AG08396 (cell line): ENCODE measurements at places on chromosomes 16 and 17.

DNA sequence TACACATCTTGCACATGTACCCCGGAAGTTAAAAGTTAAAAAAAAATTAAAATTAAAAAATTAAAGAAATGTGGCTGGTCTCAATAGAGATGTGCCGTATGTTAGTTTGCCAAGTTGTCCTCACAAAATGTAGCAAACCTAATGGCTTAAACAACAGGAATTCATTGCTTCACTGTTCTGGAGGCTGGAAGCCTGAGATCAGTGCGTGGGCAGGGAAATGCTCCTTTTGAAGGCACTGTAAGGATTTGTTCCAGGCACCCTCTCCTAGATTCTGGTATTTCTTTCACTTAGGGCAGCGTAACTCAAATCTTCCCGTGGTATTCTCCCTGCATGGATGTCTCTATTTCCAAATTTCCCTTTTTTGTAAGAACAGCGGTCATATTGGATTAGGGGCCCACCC is 32.7 kb upstream of the MON1B start:
- DNase-seq, result no peak

GRCh38 chr16:87653234-87653633 is 50.9 kb downstream of the JPH3 start:
- peak; percentile 51 for DNase-seq

DNA sequence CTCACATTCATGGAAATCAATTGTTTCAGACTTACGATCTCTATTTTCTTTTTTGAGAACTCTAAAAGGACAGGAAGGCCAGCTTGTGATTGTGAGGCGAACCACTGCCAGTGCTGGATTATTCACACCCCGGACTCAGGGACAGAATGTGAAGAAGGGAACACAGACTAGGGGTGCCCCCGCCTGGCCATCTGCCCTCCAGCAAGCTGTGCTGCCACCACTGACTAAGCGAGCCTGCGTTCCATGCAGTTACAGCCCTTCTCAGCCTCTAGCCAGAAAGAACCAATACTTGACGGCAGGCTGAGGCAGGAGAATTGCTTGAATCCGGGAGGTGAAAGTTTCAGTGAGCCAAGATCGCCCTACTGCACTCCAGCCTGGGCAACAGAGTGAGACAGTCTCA is 2.8 kb downstream of the HAGH start:
- peak; percentile 57 for DNase-seq

DNA sequence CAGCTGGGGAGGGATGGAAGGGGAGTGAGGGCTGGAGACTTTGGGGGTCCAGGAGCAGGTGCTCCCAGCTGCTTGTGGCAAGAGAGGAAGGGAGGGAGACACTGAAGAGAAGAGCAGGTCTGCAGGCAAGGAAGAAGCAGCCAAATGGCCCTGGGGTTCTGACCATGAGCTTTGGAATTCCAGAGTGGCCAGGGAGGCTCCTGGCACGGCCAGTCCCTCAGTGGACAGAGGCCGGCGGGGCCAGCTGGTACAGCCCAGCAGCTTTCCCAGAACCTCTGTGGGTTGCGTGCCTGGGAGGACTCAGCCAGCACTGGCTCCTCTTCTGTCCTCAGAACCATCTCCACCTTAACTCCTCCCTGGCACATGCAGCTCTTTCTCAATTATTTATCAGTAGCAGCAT is 233.0 kb downstream of the MSI2 start:
- no peak for DNase-seq

DNA sequence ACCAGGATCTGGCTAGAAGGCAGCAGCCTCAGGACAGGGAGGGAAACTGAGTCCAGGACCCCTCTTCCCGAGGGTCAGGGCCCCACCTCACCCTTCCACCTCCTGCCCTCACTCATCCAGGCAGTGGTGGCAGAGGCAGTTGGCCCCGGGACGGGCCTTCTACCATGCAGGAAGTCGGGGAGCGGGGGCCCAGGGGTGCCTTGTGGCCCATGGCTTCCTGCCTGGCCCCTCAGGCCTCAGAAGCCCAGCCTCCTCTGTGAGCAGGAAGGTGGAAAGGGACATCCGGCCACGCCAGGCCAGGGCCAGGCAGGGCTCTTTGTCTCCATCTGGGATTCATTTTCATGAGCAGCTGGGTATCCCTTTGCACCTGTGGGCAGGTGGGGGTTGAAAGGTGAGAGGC is 58.5 kb downstream of the BAHCC1 start:
- no peak for DNase-seq

DNA sequence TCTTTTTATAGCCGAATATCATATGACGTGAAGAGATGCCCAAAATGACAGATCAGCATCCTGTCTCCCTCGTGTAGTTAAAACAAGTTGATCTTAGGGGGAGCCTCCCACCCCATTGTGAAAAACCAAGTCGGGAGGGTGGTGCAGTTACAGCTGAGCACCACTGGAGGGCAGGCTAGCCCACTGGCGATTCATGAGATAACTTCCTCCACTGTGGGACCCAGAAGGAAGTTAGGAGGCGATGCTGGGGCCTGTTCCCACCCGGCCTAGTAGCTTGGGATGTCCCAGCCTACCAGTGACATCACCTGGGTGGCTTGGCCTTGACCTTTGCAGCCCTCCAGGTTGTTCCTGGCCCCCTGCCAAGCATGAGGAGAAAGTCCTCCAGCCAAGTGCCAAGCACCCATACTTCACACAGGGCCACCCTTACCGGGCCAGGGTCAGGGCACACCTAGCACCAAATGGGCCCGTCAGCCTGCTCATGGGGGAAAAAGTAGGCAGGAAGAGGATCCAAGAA is 8.1 kb upstream of the CPNE2 start:
- peak; percentile 86 for DNase-seq

DNA sequence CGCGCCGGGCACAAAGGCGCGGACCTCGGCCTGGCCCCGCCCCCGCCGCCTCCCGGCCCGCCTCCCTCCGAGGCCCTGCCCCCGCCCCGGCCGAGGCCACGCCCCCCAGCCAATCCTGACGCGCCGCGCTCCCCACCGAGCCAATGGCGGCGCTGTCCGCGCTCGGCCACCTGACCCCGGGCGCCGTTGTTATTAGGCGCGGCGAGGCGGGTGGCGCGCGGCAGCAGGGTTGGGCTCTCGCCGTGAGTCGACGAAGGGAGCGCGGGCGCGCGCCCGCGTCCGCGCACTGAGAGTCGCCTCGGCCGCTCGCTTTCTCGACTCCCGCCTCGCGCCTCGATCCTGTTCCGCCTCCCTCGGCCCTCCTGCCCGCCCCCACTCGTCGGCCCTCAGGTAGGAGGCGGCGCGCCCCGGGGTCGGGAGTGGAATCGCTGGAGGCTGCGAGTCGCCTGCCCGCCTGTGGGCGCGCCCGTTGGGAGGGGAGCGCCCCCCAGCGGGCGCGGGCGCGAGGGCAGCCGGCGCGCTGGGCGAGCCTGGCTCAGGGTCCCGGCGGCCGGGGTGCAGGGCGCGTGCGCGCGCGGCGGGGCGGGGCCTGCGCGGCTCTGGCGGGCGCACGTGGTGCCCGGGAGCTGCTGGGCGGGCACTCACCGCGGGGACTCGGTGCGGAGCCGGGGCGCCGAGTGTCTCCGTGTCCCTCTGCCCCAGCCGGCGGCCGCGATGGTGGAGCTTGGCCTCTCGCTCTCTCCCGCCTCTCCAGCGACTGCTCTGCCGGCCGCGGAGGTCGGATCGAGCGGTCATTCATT is 405 bp upstream of the CBLN1 start:
- DNase-seq, result peak; percentile 57

DNA sequence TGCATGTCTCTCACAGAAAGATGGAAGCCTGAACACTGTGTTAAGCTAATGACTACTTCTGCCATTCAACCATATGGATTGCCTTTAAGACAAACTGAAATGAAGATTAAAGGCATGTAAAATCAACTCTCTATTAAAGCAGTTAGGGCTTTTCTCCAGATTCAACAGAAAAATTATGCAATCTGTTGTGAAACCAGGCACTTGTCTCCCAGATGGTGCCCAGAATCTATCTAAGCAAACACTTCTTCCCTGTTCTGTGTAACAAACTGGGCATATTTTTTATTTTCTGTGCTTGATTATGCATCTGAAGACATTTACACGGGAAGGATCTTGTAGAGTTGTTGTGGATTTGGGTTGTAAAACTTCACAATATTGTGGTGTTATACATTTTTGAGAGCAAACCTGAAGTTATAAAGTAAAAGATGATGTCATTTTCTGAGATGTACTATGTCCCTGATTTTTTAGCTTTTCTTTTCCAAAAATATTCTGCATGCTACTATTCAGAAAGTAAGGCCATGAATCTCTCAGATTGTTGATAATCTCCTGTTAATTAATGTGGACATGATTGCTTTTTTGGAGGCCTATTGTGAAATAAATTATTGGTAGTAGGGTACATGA is 1550.3 kb downstream of the CDH8 start:
- DNase-seq, result no peak

DNA sequence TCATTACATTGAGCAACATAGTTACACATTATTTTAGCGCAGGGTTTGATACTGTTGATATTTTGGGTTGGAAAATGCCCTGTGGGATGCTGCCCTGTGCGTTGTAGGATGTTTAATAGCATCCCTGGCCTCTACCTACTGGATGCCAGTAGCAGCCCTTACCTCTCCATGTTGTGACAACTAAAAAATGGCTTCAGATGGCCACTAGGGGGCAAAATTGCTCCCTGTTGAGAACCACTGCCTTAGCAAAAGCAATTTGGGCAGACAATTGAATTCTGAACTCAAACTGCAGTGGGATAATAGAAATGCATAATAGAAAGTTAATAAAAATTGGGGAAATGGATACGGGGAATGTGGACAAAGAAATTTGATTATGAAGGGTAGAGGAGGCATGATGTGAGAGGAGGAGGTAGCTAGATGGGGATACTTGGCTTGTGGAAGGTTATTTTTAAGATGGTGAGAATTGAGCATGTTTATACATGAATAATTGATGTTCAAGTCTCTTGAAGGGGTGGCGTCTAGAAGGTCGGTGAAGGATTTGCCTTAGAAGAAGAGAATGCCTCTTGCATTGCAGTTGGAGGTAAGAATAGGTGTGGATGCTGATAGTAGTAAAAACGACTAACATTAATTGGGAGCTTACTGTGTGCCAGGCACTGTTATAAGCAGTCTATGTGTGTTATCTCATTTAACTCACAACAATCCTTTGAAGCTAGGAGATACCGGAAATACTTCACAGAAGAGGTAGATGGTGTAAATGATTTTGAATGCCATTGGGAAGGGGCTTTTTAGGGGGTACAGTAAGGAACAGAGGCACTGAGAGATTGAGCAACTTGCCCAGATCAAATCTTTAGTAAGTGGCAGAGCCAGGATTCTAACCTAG is 19.0 kb downstream of the HEATR9 start:
- peak; percentile 52 for DNase-seq

DNA sequence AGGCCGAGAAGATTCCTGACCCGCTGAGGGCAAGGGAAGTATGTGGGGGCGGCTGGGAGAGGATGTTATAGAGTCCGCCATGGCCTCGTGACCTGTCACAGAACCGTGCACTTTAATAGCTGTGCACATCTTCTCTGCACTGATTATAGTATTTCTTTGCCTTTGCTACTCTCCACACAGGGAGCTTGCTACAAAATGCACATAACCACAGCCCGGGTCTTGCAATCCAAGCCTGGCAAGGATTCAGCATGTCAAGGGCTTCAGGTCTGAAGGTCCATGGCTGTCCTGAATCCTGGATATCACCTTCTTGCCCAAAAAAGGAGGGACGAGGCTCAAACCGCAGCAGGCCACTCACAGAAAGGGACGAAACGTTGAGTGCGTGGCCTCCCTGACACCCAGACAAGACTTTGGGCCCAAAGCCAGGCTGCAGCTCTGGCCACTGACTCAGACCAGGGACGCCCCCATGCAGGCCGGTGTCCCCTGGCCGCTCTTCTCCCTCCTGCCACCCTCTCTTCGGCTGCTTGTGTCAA is 43.7 kb downstream of the USP22 start:
- DNase-seq, result peak; percentile 50

GRCh38 chr16:79751471-79752184 is 151.1 kb upstream of the MAF start:
- peak; percentile 41 for DNase-seq

DNA sequence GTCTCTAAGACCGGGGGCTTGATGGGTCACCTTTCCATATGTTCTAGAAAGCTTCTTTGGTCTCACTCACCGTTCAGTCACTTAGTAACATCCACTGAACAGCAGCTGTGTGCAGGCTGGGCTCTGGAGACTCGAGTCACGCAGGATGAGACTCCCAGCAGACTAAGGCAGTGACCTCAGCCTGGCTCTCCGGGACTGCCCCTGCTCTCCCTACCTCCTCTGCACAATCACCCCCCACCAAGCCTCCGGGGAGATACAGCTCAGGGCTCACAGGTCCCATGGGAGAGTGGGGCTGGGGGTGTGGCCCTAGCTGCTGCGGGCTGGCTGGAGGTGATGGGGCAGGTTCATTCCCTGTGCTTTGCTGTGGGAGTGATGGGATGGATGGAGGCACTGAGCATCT is 14.1 kb downstream of the FLYWCH2 start:
- DNase-seq, result no peak

- no peak for DNase-seq
These were observed 6.1 kb downstream of the HAPSTR1 start for GRCh38 chr16:9097266-9098219.

DNA sequence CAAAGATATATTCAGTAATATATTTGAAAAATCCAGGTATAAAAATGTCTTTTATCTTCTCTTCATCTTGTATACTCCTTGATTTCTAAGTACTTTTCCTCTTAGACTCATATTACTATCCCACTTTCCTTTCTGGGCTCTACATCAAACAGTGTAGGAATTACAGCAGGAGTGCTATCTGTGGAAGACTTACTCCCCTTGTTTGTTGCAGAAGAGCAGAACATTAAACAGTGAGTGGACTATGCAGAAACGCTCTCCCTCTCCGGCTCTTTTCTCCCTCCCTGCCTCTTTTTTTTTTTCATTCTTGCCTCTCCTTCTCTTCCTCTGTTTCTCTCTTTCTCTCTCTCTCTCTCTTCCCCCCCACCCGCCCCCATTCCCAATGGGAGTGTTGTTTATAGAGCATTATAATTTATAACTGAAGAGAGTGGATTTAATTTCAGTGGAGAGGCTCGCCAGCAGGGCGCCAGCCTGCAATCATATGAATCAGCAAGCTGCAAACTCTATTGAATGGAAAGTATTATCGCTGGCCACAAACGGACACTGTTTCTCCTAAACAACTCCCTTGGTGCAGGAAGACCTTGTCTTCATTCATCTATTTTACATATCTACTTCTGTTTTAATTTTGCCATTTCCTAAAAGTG is 242.3 kb upstream of the TBX2 start:
- DNase-seq, result peak; percentile 59

DNA sequence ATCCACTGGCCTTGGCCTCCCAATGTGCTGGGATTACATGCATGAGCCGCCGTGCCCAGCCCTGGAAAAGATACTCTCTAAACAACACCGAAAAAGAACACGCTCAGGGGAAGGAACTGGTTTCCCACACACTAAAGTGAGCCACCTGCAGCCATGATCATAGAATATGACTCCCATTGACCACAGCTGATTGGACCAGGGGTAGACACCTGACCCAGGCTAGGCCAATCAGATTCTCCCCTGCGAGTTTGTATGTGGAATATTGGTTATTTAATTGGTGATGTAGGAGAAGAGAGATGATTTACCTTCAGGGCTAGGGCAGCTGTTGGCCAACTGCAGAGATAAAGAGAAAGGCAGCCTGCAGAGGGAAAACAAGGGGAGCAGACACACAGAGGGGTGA is 9.0 kb upstream of the GGA2 start:
- DNase-seq, result no peak

- no peak for DNase-seq
These were observed 129.4 kb upstream of the NOL11 start for GRCh38 chr17:67588326-67588725.

GRCh38 chr17:29076722-29077121 is 33.8 kb downstream of the PIPOX start:
- DNase-seq, result no peak
